Tibial nerve (tissue), 4 donors: ENCODE measurements at places on chromosomes 1 and 21.

- DNase-seq: no peak
Observed at GRCh38 chr1:200217703-200218102, 190.2 kb downstream of the NR5A2 start.

DNA sequence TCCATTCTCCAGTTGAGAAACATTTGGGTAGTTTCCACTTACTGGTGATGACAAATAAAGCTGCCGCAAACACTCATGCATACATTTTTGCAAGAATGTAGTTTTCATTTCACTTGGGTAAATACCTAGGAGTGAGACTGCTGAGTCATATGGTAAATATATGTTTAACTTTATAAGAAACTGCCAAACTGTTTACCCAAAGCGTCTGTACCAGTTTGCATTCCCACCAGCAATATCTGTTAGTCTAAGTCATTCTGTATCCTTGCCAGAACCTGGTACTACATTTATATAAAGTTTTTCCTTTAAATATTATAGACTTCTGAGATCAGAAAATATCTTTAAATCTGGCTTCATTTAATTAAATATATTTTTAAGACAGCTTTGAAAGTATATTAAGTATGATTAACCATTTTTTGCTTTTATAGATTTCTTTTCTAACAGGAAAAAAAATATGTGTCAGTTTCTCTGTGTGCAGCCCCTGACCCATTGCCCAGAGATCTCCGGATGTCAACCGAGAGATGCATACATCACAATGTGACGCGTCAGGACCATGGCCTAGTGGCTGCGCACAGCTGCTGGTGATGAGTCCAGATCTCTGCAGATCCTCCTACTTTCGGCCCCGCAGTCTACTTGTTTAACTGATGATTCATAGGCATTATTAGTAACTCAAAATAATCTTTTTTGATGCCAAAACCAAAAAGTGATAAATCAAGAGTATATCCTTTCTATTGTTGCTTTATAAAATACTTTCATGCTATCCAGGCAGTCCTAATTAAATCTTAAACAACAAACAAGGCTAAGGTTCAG lies 227.1 kb upstream of the MAP1LC3C start:
- no peak for DNase-seq

DNA sequence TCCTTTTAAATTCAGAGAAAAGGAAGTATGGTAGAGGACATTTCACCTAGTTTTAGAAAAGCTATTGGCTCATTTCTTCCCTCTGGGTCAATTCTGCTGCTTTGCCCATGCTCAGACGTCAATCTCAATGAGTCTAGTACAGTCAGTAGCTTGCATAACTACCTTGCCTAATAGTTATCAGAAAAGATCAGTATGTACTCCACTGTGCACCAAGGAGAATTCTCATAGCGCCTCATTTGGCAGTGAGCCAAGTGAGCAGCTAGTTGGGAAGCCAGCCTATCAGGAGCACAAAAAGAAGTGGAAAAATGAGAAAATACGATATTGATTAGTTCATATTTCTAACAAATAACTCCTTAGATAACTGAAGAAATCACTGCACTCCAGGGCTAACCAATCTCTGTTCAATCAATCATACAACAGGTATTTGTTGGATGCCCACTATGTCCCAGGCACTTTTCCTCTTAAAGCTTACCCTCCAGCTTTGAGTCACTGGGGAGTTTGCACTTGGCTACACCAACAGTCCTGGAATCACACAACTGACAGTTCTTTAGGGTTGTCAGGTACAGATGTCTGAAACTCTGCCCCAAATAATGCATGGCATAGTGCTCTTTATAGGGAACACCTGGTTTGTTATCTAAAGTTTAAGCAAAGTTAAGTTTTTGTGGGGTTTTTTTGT lies 50.2 kb downstream of the PRDX6 start:
- peak; percentile 69 for DNase-seq

GRCh38 chr21:29077651-29078090 lies 4.2 kb upstream of the CCT8 start:
- DNase-seq: no peak

DNA sequence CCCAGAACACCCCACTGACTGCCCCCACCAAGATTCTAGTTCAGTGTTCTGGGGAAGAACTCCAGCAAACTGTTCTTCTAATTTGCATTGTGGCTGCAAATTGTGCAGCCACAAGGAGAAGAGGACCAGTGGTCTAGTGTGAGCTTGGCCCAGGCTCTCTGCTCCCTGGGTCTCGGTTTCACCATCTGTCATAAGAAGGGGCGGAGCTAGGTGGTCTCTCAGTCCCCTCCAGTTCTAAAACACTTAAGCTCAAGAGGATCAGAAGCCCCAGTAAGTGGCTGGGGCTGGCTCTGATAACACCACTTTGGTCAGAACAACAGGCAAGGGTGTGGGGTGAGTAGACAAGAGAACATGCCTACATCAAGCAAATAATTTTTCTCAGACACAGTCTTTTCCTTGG lies 99.9 kb downstream of the BEND5 start:
- no peak for DNase-seq

DNA sequence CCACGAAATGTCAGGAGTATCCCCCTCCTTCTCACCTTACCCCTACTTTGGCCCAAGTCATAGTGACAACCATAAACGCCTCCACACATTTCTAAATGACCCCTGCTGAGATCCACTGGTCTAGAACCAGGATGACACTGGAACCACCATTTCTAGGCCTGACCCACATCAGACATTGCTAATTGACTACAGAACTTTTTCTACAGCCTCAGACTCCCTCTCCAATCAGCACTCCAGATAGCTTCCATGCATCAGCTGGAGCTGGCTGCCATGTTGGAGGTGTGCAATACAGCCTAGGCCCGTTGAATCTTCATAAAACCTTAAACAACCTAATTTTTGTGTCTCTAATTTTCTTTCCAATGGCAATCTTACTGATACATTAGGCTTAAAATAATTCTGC lies 18.6 kb downstream of the TCEA3 start:
- DNase-seq: no peak

- no peak for DNase-seq
Observed at GRCh38 chr1:27931759-27932158, 3.0 kb upstream of the SMPDL3B start.

GRCh38 chr1:60068393-60069045 lies 5.1 kb downstream of the C1orf87 start:
- no peak for DNase-seq

- DNase-seq: no peak
Observed at GRCh38 chr1:162856260-162856659, 4.7 kb downstream of the CCDC190 start.

- no peak for DNase-seq
Observed at GRCh38 chr1:84208935-84209334, 64.9 kb downstream of the PRKACB start.

GRCh38 chr1:184802354-184803179 lies 47.9 kb upstream of the EDEM3 start:
- DNase-seq: no peak

- DNase-seq: peak; percentile 38
Observed at GRCh38 chr1:62082456-62083363, 111.9 kb upstream of the L1TD1 start.

GRCh38 chr1:229448845-229449244 lies 15.0 kb upstream of the ACTA1 start:
- DNase-seq: no peak

DNA sequence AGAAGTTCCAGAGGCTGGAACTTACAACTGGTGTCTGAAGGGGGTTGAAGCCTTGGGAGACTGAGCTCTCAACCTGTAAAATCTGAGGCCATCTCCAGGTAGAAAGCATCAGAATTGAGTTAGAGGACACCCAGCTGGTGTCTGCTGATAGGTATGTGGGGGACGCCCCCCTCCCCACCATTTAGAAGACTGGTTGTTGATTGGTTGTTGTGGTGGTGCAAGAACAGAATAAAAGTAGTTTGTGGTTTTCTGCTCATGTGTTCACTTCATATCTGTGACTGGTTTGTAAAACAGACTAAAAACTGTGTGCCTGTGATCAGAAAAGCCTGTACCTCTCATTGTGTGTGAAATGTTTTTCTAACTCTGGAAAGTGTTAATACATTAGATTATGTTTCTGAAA lies 33.2 kb upstream of the PDE4B start:
- DNase-seq: no peak

GRCh38 chr1:88581703-88582102 lies 102.4 kb upstream of the PKN2 start:
- DNase-seq: no peak

GRCh38 chr1:25904943-25905679 lies 1.1 kb downstream of the STMN1 start:
- DNase-seq: peak; percentile 92

GRCh38 chr1:212606395-212607205 lies 2.0 kb upstream of the ATF3 start:
- DNase-seq: peak; percentile 23

DNA sequence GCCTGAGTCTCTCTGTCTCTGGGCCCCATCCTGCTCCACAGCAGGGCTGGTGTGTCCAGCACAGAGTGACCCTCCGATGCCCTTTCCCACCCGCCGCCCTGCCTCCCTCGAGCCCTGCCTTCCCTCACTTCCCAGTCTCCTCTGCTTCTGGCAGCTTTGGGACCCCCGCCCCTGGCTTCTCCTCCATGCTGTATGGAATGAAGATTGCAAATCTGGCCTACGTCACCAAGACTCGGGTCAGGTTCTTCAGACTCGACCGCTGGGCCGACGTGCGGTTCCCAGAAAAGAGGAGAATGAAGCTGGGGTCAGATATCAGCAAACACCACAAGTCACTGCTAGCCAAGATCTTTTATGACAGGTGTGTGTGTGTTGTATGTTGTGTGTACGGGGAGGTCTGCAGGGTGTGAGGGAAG lies 14.3 kb downstream of the MOV10 start:
- no peak for DNase-seq

- DNase-seq: no peak
Observed at GRCh38 chr1:26317612-26318337, at the start of gene CD52. Gene CD52, plus strand, starts transcription at chr1:26317958. Its CDS starts 60 bp downstream, at chr1:26318018.

DNA sequence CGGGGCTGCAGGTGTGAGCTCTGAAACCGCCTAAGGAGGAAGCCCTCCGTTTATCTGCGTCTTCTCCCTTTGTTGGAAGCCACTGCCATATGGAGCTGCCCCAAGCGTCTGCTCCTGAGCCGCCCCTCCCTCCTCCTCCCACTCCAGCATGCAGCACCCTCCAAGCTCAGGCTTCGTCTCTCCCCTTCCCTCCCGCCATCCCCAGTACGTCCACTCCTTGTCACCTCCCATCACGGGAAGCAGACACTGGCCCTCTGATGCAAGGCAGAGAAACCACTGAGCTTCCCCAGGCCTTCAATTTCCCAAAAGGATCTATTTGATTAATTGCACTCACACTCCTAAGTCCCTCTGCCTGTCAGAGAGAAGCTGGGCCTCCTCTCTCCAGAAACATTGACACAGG lies 52.5 kb downstream of the NFASC start:
- no peak for DNase-seq

GRCh38 chr1:155170806-155171205 lies 2.3 kb downstream of the KRTCAP2 start:
- no peak for DNase-seq

GRCh38 chr1:237814319-237814924 lies 76.3 kb downstream of the ZP4 start:
- no peak for DNase-seq

GRCh38 chr1:44839576-44839975 lies 3.5 kb downstream of the PTCH2 start:
- DNase-seq: no peak

DNA sequence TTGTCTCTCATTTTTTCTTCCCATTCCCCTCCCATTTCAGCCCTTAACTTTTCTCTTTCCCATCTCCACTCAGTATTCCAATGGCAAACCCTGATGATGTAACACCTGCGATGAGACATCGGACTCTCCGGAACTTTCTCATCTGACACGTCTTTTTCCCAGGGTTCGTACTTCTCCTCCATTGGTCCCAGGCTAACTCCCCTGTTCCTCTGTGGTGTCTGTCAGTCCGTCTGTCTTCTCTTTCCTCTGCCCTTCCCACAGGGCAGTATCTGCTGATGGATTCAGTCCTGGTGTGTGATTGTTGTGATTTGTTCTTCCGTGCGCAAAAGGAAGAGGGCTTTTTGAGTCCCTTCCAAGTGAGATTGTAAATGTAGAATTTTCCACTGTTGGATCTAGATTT lies 27.7 kb downstream of the VANGL2 start:
- DNase-seq: no peak

DNA sequence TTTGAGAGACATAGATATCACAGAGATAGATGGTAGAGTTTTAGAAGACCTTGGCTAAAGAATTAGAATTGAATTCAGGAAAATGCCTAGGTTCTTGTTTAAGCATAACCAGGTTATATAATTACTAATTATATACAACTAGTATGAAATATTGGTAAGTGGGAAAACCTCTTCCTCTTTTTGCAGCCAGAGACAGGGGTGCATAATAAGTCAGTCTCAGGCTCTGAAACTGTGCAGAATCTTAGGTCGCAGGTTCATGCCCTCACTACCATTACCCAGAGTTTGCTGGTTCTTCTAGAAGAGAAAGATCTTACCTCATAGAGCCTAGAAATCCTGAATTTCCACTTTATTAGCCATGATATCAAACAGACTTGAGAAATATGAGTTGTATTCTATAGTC lies 183.3 kb downstream of the NEK7 start:
- DNase-seq: no peak

DNA sequence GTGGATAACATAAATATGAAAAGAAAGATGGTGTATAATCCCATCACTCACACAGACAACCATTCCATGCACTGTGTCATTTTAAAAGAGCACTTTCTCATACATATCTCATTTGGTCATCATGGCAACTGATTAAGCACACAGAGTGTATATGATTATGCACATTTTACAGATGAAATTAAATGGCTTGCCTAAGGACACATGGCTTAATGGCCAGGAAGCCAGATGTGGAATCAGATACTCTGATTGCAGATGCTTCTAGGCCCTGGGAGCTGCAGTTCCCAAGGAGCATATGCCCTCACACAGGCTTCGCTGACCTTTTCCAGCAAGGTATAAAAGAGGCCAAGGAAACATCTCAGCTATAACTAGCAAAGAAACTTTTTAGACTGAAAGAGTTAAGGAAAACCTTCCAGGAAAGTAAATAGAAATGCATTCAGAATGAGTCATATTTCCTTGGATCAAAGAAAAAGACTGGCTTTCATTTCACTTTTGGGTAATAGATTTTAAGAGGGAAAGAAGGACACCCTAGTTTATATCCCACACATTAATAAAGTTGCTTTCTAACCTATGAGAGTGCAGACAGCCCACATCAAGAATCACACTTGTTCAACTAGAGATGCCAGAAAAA lies 19.6 kb upstream of the FAM89A start:
- DNase-seq: no peak
